ENCODE measurements at places on chromosomes 2 and 18.

DNA sequence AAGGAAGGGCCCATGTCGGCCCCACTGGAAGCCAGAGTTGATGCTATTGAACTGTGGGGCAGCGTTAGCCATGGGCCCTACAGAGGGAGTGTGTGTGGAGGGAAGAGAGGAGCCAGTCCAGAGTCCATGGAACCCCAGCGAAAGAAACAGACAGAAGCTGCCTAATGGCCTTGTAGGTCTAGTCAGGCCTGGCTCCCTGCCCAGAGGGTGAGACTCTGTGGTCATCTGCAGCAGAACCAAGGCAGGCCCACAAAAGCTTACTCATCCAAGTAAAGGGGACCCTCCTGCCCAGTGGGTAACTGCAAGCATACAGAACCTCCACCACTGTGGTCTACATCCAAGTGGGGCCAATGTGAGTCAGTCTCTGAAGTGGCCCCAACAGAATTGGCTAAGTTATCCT is 439.8 kb downstream of the TGIF1 start:
- no peak for DNase-seq

DNA sequence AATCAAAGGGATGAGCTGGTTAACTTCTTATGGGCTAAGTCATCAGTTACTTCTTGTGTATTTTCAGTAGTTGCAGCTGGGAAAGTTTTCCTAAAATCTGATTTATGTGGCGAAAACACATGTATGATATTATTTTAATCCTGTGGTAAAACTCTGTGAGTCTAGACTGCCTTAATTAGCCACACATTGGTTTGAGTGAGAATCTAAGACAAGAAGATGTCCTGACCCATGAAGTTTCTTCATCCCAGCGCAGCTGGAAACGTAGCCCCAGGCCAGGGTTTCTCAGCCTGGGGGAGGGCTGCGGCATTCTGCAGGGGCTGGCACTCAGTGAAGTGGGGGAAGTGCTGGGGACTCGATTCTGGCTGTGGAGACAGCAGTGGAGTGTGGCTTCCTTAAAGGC is 44.7 kb upstream of the INHBB start:
- DNase-seq: no peak

DNA sequence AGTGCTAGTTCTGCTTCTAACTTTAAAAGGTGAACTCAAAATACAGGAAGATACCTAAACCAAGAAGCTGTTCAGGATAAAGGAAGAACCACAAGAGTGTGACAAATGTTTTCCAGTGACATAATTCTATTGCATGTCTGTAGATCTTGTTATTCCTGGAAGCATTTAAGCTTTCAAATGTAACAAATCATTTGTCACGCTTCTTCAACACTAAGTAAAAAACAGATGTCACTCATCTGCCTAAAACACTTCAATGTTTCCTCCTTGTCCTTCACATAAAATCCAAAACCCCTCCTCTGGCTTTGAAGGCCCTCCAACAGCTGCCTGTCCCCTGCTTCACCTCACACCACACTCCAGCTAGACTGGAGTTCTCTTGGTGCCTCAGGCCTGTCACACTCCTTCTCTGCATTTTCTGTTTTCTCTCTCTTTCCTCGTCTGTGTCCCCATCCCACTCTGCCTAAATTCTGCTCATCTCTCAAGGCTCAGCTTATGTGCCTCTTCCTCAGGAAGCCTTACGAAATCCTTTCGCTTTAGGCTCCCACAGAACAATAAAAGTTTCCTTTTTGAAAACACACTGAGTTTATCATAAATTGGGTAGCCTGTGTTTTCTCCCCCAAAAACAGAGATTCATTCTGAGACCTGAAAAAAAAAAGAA is 6.4 kb upstream of the CLEC4F start:
- DNase-seq: no peak

- DNase-seq: no peak
These were observed 52.1 kb downstream of the PSTPIP2 start for GRCh38 chr18:46019936-46020335.

- no peak for DNase-seq
These were observed 62.9 kb downstream of the PDCL3 start for GRCh38 chr2:100625717-100626116.

DNA sequence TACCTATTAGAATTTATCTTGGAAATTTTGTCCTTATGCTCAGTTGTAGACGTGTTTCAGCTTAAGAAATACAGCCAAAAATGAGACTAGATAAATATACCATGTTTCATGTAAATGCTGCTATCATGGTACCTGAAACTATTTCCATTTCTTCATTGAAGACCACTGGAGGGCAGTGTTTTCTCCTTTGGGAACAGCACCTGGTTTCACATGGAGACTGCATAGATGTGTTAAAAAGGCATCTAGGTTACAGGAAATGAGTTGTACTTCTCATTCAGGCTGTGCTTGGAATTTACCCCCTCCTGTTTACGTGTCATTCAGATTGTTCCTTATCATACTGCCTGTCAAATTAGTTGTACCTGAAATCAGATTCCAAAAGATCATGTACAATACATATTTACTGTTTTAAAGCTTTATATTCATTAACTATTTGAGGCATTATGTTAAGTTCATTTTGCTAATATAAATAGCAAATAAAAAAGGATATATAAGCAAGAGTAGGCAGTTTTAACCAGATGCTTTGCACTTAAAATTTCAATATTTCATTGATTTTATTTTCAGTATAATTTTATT is 57.3 kb upstream of the PSMD14 start:
- peak; percentile 79 for DNase-seq

DNA sequence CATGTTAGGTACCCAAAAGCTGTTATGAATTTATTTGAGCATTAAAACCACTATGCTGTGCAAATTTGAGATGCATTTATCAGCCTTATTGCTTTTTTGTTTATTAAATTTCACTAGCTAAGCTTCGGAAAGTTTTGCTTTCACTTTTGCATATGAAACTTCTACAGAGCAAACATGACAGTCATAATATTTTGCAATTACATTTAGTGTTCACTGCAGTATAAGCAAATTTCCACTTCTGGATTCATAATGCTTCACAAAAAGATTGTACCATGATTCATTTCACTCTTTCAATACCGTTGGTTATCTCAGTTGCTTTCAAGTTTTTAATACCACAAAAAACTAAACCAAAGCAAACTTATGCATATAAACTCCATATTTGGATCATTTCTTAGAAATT is 228.7 kb upstream of the SLC8A1 start:
- DNase-seq: no peak

GRCh38 chr18:63951302-63951705 is 2.2 kb downstream of the HMSD start:
- peak; percentile 14 for DNase-seq

- DNase-seq: no peak
These were observed 105.0 kb downstream of the IKZF2 start for GRCh38 chr2:213046431-213046830.

GRCh38 chr18:78904179-78904531 is 75.5 kb upstream of the SALL3 start:
- DNase-seq: no peak

- DNase-seq: no peak
These were observed 108.7 kb downstream of the ZBTB7C start for GRCh38 chr18:48300463-48300961.

DNA sequence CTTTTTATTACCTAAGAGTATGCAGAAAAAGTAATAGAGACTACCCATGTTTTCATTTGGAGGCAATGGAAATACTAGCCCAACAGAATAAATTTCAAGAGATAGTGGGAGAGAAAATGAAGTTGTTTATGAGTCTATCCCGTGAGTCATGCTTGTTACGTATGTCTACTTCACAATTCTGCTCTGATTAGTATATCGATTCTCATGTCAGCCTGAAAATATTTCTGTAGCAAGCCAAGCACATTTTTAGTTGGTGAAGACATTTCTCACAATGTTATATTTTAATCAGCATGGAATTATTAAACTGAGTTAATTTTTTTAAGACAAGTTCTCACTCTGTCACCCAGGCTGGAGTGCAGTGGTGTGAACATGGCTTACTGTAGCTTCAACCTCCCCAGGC is 346.1 kb downstream of the RPRM start:
- DNase-seq: no peak

- no peak for DNase-seq
These were observed 267.0 kb downstream of the NOL4 start for GRCh38 chr18:33957707-33958106.

DNA sequence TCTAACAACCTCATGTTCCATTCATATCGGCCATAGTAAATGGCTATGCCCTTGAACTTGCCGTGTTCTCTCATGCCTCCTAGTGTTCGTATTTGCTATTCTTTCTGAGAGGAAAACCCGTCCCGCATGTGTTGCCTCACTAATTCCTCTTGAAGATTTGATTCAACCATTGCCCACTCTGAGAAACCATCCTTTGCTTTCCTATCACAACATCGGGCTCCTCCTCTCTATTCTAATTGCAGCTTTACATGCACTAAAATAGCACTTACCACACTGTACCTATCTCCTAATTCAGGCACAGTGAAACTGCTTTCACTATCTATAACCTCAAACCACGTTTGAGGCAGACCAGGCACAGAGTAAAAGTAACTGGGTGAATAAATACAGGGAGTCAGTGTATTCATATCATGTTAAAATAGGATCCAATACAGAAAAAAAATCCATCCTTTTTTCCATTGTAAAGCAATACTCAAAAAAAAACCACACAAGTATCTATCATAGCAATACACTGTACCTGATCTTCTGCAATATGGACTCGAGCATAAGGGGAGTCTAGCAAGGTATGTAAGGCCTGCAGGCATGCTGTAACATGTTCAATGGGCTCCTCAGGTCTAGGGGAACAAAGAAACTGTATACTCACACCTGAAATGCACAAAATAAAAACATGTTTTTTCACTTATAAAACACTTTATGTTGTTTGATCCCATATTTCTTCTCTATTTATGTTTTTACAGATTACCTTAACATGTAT is 39.0 kb upstream of the STRN start:
- peak; percentile 72 for DNase-seq

- DNase-seq: peak; percentile 73
These were observed 19.4 kb upstream of the PAX3 start for GRCh38 chr2:222318026-222318711.

DNA sequence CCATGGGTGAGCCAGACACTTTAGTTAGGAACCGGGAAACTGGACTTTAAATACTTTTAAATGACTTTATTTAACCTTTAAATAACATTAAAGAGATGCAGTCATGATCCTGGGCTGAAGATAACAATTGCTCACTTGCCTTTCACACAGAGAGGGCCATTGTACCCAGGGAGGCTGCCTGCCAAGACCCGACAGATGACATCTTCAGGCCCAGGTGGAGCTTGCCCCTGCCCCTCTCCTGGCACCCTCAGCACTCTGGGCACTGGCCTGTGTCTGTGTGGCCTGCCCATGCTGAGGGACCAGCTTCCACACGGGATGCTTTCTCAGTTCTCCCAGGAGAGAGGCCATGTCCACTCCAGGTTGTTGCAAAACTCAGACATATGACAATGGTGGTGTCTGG is 216.4 kb upstream of the MYT1L start:
- no peak for DNase-seq

GRCh38 chr2:102147935-102148334 is 5.4 kb downstream of the IL1R1 start:
- no peak for DNase-seq

DNA sequence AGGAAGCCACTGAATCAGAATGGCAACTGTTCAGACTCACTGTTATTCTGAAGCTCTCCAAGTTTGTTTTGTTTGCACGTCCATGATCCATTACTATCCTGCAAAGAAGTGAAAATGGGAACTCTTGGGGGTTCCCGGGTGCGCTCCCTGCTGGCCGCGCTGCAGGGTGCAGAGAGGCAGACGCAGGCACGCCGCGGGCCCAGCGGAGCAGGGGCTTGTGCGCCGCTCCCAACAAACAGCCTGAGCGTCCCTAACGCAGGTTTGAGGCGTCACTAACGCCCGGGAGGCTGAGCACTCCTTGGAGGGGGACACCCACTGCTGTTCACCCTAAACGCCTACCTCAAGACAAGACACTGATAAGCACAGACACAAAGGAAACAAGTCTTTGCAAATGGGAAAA is 14.3 kb upstream of the PIEZO2 start:
- DNase-seq: no peak

DNA sequence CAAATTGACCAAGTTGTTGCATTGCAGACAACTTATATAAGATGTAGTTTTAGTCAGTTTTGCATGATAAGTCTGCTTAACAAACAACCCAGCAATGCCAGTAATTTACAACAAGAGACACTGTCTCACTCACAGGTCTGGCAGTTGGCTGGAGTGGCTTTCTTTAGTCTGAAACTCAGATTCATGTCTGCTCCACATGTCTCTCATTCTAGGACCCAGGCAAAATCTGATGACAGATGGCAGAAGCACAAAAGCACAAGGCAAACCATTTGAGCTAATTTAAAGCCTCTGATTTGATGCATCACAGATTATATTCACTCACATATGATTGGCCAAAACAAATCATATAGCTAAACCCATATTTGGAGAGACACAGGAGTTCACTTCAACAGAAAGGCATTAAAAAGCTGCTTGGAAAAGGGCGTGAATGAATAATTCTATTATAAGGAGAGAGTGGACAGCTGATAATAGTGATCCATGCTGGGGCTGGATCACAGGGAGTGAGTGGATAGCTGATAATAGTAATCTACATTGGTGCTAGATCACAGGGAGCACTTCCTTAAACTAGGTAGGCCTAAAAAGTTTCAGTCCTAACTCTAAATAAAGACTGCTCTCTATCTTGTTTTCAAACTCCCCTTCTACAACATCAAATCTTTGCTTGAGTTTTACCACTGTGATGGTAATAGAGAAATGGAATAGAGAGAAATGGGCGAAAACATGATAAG is 593.2 kb upstream of the ZNF804A start:
- no peak for DNase-seq

- no peak for DNase-seq
These were observed 103.5 kb downstream of the SOS1 start for GRCh38 chr2:39017334-39017733.

GRCh38 chr2:105748566-105748965 is 3.9 kb downstream of the NCK2 start:
- DNase-seq: no peak

- no peak for DNase-seq
These were observed 181.1 kb upstream of the ARL4C start for GRCh38 chr2:234677758-234678538.

- no peak for DNase-seq
These were observed 83.6 kb downstream of the SESTD1 start for GRCh38 chr2:179181002-179181401.

DNA sequence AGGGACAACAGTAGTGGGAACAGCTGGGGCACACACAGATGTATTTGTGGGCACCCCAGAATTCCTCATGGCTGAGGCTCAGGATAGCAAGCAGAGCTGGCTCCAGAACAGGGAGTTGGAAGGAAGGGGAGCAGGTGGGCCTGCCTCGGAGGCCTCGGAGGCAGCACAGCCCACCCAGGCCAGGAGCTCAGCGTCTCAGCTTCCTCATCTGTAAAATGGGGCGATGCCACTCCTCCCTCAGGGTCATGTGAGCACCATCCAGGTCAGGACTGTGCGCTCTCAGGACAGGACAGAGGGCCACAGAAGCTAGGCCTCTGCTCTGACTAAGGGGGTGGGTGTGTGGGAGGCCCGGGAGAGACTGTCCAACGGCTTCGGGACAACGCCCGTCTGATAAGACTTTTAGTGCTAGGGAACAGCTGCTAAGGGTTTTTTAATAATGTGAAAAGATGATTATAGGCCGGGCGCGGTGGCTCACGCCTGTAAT is 106.2 kb downstream of the HDAC4 start:
- no peak for DNase-seq
